ENCODE measurements at places on chromosomes 5 and 9.

- no peak for DNase-seq
Observed at GRCh38 chr9:69141851-69142250, 32.2 kb upstream of the TJP2 start.

DNA sequence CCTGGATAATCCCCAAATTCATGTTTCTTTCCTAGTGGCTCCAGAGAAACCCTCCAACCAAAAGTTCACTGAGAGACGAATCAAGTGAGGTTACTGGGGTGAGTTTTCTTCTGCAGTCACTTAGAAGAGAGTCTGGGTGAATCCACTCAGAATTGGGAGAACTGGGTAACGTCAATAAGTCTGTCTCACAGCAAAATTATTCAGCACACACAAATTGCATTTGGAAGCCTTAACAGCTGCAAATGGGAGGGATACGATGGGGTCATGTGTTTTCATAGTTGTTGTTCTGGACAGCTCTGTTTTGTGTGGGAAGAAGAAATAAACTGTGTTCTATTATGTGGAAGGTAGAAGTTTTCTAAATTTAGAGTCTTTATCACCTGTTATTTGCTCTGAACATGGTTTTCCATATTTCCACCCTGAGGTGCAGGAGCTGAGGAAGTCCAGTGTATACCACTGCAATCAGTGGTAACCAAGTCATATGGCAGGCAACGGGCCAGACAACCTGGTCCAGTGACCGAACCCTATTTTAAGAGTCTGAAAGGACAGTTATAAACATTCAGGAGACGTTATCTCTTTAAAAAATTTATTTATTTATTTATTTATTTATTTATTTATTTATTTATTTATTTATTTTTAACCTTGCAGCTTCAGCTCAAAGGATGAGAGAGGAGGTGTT lies 21.9 kb downstream of the MARCHF3 start:
- no peak for DNase-seq

GRCh38 chr9:93143830-93144530 lies 9.9 kb upstream of the NINJ1 start:
- DNase-seq, result no peak

DNA sequence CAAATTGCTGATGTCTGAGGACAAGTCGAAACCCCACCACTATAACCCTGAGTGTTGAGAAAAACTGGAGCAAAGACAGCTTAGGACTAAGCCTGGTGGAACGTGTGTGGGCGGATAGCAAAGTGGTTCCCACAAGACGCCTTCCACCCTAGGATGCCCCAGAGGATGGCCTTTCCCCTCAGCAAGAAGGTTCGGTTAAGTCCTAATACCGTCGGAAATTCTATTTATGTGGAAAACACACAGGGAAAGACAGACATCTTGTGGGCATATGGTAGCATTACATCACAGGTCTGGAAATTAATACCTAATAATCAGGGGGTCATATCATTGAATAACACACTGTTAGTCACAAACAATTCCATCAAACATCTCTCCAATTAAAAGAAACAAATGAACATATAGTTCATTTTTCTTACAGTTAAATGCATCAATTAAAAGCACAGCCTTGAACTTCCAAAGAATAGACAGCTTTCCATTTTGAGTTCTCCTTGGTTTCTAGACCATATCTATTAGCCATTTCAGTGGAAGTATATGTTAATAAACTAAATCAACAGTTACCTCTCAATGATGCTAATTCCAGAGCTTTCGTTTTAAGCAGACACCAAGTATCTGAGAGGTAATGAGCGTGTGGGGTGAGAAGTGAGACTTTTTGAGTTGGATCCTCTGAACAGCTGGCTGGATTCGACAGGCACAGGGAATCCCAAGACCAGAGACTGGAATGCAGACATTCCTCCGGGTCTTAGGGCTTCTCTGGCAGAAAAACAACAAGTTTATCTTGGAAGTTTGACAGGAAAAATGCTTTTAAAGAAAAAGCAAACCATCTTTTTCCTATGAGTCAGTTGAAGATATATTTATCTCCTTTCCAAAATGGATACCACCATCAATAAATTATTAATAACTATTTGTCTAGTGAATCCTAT lies 2.9 kb upstream of the ICE1 start:
- no peak for DNase-seq

- no peak for DNase-seq
Observed at GRCh38 chr9:110767559-110768063, 99.0 kb downstream of the MUSK start.
